Renal pelvis (tissue), 12 donors: ENCODE measurements at places on chromosomes 11 and 22. TPM values are rescaled to one million over a fixed set of nuclear protein-coding genes. Genes with fewer than 3 reads are reported as not detected.

GRCh38 chr22:22737590-22737989, 93.2 kb downstream of the GGTLC2 start:
- DNase-seq = no peak

DNA sequence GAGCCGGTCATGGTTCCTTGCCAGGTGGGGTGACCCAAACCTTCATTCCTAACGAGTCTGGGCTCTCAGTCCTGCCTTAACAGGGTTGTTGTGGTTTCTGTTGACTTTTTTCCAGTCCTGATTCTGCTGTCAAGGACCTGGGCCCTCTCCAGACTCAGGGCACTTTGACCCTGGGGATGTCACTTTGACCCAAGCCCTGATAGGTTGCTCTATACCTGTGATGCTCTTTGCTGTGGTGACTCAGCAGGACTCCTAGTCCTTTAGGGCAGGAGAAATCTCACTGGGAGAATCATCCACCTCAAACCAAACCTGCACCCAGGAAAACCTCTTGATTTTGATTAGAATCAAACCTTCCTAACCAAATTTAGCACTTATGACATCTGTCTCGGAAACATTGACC, 20.5 kb upstream of the MPPED1 start:
- DNase-seq = no peak

- no peak for DNase-seq
These were observed 8.0 kb upstream of the TPCN2 start for GRCh38 chr11:69040581-69041260.

- DNase-seq = no peak
These were observed 215.9 kb upstream of the CCDC90B start for GRCh38 chr11:83502041-83502440.

- DNase-seq = no peak
These were observed 1.9 kb downstream of the ANKRD54 start for GRCh38 chr22:37842015-37842793.

DNA sequence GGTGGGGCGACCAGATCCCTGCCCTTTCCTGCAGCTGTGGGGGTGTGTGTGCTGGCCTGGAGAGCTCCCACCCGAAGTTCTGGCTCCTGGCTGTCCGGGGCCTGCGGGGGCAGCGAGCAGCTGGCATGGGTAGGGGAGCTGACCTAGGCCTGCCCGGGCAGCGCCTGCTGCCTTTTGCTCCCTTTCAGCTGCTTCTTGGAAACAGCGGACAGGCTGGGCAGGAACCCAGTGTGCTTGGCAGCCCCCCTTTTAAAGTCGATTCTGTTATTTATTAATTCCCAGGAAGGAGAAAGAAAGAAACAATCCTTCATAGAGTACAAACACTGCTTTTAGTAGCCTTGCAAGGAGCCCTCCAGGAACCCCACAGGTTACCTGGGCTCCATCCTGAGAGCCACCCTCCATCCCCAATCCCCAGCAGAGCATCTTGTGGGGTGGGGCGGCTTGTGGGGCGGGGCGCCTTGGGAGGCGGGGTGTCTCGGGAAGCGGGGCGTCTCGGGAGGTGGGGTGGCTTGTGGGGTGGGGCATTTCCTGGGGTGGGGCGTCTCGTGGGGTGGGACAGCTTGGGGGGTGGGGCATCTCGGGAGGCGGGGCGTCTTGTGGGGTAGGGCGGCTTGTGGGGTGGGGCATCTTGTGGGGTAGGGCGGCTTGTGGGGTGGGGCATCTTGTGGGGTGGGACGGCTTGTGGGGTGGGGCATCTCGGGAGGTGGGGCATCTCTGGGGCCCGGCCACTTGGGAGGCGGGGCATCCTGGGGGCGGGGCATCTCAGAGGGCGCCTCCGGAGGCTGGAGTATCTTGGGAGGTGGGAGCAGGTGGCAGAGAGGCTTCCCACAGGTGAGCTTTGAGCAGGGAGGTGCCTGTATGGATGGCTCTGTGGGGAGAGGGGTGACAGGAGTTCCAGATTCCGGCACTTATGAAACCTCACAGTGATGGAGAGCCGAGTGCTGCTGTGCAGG, 7.0 kb downstream of the CD81 start:
- no peak for DNase-seq

GRCh38 chr11:85431319-85431718, 195.8 kb downstream of the DLG2 start:
- no peak for DNase-seq

GRCh38 chr22:20807315-20807752, 33.4 kb downstream of the SERPIND1 start:
- no peak for DNase-seq

GRCh38 chr11:120914021-120914420, 109.9 kb upstream of the TBCEL start:
- no peak for DNase-seq

DNA sequence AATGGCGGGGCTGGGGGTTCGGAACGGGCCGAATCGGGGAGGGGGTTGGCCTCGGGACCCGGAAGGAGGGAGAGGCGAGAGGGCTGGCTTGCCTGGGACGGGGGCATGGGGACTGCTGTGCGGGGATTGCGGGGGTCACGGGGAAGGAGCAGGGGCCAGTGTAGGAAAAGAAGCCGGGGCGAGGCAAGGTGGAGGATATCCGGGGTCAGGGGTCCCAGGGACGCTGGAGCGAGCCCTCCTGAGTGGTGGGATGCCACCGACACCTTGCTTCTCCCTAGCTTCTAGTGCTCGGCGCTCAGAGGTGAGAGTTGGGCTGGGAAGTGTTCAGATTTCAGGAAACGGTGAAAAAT, 426 bp upstream of the GDPD5 start:
- DNase-seq = no peak

GRCh38 chr11:1830322-1831223, 4.2 kb upstream of the SYT8 start:
- DNase-seq = no peak

Gene GLYATL2
- polyA plus RNA-seq = 3.1 TPM

Gene BSCL2
- polyA plus RNA-seq = 65.7 TPM

Gene TRAF6
- polyA plus RNA-seq = 15.0 TPM

Gene MRPL48
- polyA plus RNA-seq = 59.6 TPM

Gene MOGAT2
- 1.0 TPM for polyA plus RNA-seq

Gene CDKN1C
- 168 TPM for polyA plus RNA-seq
